Stimulated activated CD4-positive, alpha-beta T cell treated with anti-CD3 and anti-CD28 coated beads, Interleukin-1b, Interleukin-23, amount 100 ng/mL, for 4 hours (primary cell): ENCODE measurements at places on chromosomes 3 and 15.

DNA sequence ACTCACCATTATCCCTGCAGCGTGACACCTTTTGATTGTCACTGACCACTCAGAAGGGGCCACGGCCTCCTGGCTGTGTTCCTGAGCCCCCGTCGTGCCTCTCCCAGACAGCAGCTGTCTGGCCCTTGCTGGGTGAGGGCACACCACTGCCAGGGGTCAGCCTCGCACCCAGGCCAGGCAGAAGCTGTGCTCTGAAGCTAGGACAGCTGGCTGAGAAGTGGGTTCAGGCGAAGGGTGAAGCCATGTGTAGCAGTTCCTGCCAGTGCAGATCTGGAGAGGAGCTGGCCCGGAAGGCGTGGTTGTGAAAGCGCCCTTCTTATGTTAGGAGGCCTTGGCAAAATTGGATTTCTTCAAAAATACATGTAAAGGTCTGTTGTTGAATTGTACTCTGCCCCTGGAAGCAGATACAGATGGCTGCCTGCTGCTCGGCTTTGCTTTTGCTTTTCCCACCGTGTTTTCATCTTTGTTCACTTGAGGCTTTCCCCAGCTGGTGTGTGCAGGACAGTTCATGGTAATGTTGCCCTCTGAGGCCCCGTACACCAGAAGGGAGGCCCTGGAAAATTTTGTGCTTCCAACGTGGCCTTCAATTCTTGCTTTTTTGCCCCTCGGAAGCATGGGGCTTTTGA is 49.1 kb downstream of the KLHL25 start:
- no peak for DNase-seq

DNA sequence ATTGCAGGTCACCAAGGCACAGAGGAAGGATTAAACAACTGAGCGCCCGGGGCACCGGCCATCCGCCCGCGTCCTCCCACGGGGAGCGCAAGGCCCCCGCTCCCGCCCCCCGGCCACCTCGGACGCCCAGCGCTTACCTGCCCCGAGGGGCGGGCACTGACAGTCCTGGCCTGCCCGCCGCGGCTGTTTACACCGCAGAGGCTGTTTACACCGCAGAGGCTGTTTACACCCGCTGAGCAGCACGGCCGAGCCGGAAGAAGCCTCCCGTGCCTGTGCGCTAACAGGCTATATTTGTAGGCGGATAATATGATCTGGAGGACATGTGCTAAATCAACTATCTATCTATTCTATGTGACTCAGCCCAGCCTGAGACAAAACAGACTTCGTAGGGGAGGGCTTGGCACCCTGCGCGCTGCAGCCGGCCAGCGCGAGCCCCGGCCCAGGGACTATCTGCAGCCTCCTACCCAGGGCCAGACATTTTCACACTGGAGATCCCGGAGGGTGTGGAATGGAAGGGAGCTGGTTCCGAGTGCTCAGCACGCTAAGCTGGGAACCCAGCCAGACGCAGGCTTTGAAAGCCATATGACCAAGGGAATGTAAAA is at the start of gene LRRC2:
Gene LRRC2 (minus strand): TSS at position 263 of the 602 bp plus-strand sequence. CDS start 14,711 bp downstream, outside the sequence.
- peak; percentile 12 for DNase-seq

GRCh38 chr3:187027531-187028278 is 97.4 kb downstream of the ST6GAL1 start:
- peak; percentile 62 for DNase-seq

- no peak for DNase-seq
Measured at GRCh38 chr3:120470870-120471269, 20.1 kb upstream of the FSTL1 start.

DNA sequence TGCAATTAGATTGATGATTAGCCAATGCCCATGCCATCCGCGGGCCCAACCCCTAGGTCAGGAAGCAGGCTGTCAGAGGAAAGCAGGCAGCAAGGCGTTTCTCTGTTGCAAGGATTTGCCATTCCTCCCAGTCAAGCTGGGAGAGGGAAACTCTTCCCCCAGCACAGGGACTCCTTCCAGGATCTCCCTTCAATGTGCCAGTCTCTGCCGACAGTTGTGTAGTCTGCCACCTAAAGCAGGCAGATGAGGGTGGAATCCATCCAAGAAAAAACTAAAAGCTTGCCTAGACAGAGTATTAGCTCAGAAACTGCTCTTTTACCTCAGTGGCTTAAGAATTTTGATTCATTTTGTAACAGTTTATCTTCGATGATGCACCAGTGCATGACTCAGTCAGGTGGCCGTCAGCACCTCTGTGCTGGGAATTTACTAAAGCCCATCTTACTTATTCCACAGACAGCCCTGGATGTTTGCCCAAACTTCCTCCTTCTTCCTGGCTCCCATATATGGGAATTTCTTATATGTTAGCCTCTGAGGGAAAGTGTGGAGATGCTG is 501.5 kb upstream of the THBS1 start:
- no peak for DNase-seq
